ENCODE measurements at places on chromosomes 6 and 20.

- DNase-seq: no peak
Measured at GRCh38 chr20:44182135-44182765, 4.7 kb downstream of the JPH2 start.

- no peak for DNase-seq
Measured at GRCh38 chr20:31839782-31840487, 5.5 kb downstream of the FOXS1 start.

DNA sequence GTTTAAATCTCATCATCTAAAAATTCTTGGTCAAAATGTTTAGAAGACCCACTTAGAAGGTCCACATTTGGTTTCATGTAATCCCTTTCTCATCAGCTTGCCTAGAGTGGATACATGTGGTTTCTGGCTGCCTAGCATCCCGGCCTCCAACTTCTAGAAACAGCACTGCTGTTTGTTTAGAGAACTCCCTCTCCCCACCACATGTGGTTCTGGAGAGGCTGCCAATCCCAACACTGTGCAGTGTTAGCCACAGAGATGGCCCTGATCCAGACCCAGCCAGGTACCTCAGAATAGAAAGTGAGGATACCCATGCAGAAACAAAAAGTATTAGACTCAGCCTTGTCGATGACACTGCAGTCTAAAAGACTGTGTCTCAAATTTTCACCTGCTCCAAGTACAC is 241.8 kb downstream of the BCKDHB start:
- DNase-seq: no peak

DNA sequence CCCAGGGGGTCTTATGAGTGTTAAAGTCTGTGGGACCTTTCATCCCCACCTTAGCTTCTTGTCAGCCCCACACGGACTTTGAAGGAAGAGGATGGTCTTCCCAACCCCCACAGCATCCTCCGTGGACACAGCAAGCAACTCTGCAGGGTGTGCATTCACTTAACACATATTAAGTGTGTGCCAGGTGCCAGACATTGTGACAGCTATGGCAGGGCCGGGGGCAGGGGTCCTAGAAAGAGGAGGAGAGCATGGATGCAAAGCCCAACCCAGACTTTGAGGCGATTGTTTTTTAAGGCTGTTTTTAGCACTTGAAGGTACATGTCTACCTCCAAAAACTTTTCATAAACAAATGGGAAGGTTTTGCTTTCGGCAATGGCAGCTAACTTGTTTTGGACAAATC is 121.6 kb upstream of the KCNG1 start:
- no peak for DNase-seq

GRCh38 chr6:139204978-139205377 is 70.1 kb downstream of the HECA start:
- DNase-seq: no peak

DNA sequence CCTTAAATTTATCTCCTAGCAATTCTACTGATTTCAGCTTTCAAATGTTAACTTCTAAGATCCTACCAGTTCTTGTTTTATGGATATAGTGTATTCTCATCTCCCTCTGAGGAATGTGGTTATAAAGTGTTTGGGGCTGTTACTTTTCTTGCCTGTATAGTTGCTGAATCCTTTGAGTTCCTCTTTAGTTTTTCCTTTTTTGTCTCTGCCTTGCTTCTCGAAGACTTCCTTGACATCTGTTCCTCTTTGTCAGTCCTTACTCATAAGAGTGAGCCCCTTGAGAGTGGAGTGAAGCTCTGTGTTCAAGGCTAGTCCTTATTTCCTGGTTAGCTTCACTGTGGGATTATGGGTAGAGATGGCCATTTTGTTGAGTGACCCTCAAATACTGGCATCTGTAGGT is 84.6 kb downstream of the ELOVL4 start:
- DNase-seq: no peak

- DNase-seq: no peak
Measured at GRCh38 chr6:13075141-13075845, 253.0 kb downstream of the TBC1D7 start.

DNA sequence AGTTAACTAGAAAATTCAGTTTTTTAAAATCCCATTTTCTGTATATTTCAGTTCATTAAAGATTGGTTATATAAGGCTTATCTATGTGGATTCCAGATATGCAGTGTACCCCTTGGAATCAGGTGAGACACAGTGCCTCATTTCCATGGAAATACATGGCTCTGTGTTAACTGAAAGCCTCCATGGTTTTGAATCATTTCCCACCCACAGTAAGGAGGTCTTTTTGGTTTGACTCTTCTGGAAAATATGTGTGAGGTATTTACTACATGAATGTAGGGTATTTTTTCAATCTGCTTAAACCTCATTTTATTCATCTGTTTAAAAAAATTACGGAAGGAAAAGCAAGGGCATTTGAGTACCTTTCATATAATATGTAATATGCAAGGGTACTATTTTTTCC is 25.5 kb downstream of the RNF144B start:
- no peak for DNase-seq

DNA sequence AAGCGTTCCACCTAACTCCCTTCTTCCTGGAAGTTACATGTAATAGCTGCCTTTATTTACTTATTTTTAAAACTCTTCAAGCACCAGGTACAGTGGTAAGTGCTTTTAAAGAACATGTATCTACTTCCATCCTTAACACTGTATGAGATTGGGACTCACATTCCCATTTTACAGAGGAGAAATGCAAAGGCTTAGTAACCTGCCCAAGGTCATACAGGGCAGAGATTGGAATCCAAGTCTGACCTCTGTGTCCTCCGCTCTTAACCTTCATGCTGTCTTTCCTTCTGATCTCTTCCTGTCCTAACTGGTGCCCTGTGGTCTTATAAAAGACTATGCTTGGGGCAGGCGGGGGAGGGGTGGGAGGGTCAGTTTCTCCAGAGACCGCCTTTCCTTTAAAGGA is 1.6 kb downstream of the B4GALT5 start:
- no peak for DNase-seq

DNA sequence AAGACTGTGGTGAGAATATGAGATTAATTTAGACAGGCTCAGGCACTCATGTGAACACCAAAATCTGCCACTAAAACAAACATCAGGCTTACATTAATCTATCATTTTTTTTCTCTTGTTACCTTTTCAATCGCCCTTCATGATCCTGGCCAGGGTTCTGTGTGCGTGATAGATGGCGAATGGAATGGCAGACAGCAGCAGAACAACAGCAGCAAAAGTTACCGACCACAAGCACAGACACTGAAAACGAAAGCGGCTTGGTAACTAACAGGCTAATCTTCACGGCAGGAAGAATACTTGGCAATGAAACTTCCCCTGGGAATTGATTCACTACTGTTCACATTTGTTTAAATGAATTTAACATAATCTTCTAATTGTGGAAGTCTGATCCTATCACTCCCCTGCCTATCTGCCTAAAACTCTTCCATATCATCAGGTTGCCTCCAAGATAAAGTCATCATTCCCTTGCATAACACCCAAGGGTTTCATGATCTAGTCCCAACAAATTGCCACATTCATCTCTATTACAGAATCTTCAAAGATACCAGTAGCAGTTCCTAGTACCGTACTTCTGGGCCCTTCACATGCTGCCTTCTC is 28.7 kb downstream of the PTPRK start:
- DNase-seq: no peak

GRCh38 chr20:62817975-62818591 is 1.2 kb downstream of the COL9A3 start:
- no peak for DNase-seq

DNA sequence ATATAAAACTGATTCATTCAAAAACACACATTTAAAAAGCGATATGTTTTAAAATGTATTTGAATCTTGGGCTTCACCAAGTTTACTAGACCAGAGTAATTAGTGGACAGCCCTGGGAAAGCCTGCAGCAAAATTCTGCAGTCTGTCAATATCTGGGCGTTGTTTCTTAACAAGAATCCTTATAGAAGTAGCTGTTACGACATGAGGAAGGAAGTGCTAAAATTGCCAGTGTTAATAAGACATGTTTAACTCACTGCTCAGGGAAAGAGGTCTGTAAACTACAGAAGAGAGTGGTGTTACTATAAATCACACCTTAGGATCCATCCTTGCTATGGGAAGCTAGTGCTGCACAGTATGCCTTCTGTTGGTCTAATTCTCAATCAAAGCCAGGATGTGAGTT is 120.6 kb downstream of the TBX18 start:
- DNase-seq: no peak

DNA sequence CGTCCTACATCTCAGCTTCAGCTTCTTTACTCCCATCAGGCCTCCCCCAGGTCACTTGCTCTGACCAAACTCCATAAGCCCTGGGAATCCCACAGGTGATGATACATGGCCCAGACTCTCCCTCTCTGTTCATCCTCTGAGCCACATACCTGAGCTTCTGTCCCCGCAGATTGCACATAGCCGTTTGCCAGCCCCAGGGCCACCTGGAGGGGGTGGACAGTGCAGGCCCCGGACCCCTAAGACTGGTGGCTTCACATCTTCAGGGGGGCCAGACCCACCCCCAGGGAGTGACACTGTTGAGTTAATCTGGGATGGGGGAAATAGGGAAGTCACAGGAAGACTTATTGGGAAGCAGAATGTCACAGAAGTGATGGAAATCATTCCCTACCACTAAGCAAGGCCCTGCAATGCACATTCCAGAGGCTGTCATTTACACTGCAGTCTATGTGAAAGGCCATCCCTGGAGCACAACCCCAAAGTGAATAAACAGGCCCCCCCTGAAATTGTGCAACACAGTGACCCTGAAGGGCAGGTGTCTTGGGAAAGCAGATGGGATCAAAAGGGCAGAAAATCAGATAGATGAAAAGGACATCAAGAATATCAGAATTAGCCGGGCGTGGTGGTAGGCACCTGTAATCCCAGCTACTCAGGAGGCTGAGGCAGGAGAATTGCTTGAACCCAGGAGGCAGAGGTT is 2.2 kb downstream of the RXRB start:
- no peak for DNase-seq

DNA sequence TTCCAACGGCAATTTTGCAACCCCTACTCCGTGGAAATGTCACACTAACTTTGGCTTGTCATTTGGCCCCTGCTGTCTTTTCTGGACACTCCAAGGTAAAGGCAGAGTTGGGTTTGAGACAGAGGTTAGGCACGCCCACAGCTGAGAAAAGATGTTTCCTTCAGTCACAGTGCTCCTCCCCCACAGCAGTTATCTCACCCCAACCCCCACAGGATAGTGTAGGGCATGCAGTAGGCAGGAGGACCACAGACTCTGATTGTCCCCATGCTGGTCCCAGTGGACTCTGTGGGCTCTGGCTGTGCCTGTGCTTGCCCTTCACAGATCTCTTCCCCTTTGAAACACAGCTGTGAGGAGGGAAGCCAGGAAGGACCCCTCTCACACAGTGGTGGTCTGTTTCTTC is 124.0 kb upstream of the CARMIL1 start:
- DNase-seq: no peak

- DNase-seq: no peak
Measured at GRCh38 chr6:75268121-75268987, 16.2 kb downstream of the TMEM30A start.

GRCh38 chr6:41174610-41175009 is 11.7 kb upstream of the TREM2 start:
- no peak for DNase-seq

GRCh38 chr6:142551274-142551811 is 249.5 kb downstream of the ADGRG6 start:
- peak; percentile 30 for DNase-seq

DNA sequence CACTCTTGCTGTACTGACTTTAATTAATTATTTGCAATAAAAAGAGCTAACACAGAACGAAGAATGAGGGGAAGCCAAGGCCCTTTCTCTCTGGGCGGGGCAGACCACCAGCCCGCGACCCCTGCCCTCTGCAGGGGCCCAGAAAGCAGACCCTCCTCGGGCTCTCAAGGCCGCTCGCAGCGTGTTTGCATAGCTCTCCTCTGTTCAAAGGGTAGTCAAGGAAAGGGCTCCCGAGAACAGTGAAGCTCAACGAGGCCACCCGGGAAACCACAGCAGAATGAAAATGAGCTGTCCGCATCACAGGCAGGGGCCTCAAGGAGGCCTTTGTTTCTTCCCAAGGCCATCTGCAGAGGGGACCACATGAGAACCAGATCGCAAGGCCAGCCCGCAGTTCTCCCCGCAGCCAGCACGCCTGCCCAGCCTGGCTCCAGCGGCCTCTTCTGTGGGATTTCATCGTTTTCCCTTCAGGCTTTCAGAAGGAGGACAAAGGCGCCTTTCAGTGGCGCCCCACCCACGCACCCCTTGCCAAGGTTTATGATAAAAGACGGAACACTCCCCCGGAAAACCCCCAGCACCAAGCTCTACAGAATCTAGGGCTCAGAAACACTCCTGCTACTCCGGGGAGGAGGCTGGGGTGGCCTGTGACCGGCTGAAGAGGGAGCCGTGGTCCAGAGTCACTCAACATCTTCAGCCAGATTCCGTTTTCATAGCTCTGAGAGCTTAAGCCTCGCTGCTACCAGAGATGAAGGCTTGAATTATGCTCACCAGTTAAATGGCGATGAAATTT is 25.3 kb downstream of the ACSS1 start:
- no peak for DNase-seq

GRCh38 chr6:165456286-165456685 is 146.9 kb upstream of the C6orf118 start:
- DNase-seq: no peak

DNA sequence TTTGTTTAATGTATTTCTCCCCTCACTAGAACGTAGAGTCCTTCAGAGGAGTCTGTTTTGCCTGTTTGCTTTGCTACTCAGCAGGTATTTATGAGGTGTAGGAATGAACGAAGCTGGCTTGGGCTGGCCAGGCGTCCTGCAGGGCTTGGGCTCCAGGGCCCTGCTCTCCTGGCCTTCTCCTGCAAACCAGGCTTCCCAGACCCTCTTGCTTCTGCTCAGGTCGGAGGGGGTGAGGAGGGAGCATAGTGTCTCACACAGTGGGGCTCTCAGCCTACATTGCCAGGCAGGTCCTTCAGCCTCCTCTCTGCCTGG is 24.6 kb upstream of the MLN start:
- DNase-seq: no peak

DNA sequence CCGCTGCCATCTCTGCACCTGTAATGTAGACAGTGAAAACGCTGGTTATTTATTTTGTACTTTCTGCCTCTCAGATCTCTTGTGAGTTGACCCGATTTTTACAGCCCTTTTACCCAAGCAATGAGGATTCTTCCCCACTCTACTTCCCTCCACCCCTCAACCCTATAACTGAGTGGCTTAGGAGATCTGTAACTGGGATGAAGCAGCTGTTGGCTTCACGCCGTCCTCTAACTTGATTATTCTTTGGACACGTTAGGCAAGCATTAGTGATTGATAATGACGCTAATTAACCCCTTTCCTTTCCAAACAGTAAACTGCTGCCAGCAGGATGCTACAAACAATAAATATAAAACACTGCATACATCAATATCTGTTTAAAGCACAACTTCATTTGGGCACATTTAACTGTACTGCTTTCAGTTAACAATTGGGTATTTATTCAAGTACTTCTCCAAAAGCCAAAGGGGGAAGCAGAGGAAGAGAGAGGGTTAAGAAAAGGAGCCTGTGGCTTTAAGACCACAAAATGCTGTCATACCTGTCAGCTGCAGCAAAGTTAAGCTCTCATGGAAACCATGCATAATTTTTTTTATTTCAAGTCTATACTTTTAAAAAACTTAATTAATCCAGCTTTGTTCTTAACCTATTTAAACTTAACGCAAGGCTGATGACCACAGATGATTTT is 21.2 kb downstream of the TFAP2A start:
- peak; percentile 74 for DNase-seq

GRCh38 chr6:169935861-169936260 is 184.4 kb downstream of the ERMARD start:
- DNase-seq: no peak

GRCh38 chr6:36924131-36924530 is 30.4 kb upstream of the PI16 start:
- no peak for DNase-seq

GRCh38 chr6:163438940-163439335 is 24.4 kb downstream of the QKI start:
- DNase-seq: peak; percentile 18

GRCh38 chr6:127460465-127460864 is 1.3 kb upstream of the KIAA0408 start:
- no peak for DNase-seq

Data from COR-L47 (cell line).